ENCODE measurements at places on chromosomes 7 and 10.

DNA sequence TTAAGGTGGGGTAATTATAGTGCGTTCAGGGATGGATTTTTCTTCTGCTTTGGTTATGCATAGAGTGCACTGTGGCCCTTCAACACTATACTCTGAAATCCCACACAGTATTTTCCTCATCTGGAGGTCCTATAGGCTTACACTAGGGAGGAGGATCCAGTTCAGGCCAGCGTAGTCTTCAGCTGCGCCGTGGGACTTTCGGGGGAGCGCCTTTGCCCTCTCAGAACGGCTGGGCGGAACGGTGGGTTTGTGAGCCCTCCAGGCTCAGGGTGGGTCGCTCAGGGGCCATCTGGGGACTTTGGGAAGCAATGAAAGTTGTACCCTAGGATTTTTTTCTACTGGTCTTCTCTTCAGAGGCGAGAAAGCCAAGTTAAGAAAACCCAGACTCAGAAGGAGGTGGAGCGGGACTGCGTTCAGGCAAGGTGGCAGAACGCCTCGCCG lies 652 bp upstream of the VPS26A start:
- no peak for DNase-seq

DNA sequence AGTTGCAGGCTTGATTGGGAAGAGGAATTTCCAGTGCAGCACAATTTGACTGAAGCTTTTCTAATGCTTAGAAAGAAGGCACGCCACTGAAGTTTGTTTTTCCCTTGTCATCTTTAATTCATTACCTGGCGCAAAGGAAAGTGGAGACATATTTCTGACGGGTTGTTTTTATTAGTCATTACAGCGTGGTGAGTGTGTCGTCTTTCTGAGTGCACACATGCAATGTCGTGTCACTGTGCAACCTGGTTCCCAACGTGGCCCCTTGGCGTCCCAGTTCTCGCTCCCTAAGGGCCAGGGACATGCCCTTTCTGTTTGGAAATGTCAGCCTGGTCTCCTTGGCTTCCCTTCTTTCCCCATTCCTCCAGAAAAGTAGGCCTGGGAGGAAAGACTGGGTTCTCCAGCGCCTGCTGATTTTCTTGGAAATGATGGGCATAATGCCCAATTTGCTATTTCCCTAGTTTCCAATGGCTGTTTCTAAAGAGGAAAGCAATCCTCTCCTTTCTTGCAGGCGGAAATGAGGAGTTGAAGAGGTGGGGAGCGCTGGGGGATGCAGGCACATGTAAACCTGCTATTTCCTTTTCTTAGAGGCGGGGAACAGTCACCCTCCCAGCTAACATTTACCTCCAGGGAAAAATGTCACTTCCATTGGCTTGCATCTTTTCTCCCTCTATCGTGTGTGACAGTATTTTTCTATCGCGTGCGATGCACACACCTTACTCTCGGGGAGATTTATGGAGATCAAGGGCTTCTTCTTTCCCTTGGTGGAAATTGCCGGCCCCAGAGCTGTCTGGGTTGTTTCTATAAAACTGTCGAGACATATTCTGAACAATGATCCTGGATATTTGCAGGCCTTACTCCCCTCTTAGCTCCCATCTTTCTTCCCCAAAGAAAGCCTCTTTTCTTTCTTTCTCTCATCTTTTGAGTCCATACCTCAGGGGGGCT lies 249.8 kb downstream of the ARHGAP12 start:
- DNase-seq = no peak

- DNase-seq = no peak
Observed at GRCh38 chr7:140349144-140349771, 49.1 kb downstream of the SLC37A3 start.

- no peak for DNase-seq
Observed at GRCh38 chr7:107682886-107683285, 22.3 kb downstream of the SLC26A4 start.

DNA sequence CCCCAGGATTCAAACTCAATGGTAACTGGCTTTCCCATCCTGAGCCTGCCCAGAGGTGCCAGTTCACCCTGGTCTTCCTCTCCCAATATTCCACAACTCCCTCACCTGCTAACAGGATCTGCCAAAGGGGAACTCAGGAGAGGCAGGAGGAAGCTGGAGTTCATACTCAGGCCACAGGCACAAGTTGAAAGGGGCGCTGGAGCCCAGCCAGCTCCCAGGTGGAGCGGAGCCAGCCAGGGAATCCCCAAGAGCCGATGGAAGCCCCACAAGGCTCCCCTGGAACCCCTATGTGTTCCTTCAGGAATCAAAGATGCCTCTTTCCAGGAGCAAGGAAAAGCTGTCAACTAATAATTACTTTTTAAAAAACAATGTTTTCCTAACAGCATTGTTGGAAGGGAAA lies 63.5 kb downstream of the SH3PXD2A start:
- DNase-seq = peak; percentile 44

GRCh38 chr7:16063716-16064675 lies 357.3 kb downstream of the CRPPA start:
- DNase-seq = no peak

DNA sequence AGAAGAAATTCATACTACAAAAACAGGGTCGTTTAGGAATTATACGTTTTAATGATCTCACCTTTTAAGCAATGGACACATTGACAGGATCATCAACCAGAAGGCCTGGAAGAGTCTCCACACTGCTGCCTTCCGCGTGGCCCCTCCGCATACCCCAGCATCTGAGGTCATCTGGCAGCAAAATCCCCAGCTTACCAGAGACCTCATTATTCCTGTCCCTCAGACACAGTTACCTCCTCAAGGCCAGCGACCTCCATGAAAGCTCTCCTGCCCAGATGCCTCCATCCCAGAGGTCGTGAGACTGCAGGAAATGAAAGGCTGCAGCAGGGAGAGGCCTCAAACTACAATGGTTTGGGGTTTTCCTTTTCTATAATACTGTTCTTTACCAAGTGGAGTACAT lies 14.8 kb upstream of the GSAP start:
- DNase-seq = no peak

- no peak for DNase-seq
Observed at GRCh38 chr10:99775850-99776249, 6.6 kb upstream of the ABCC2 start.

DNA sequence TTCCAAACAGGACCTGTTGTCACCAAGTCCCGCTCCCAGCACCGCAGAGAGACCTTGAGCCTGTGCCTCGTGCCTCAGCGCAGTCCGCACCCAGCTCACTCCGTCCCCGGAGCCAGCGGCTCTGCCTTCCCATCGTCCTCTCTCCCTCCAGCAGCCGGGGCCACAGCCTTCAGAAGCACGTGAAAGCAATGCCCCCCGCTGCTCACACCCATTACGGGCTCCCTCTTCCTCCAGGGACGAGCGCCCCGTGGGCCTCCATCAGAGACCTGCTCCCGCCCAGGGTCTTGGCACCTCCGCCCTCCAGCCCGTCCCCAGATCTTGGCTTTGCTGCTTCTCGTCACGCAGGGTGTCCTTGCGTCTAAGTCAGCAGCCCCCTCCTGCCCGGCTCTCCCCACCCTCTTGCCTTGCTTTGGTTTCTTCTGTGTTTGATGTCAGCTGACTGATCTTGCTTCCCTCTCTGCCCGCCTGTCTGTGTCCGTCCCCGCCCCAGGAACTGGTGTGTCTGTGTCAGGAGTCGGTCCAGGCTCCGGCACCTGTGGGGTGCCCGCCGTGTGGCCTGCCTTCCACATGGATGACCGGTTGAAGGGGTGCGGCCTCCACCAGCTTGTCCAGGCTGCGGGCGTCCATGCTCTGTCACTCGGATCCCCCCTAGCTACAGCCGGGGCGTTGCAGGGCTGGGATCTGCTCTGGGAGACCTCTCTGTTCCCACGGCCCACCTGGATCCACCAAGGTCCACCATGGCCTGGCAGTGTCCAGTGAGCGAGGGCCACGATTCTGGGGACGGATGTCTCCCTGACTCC lies 61.9 kb downstream of the FOXL3 start:
- no peak for DNase-seq

DNA sequence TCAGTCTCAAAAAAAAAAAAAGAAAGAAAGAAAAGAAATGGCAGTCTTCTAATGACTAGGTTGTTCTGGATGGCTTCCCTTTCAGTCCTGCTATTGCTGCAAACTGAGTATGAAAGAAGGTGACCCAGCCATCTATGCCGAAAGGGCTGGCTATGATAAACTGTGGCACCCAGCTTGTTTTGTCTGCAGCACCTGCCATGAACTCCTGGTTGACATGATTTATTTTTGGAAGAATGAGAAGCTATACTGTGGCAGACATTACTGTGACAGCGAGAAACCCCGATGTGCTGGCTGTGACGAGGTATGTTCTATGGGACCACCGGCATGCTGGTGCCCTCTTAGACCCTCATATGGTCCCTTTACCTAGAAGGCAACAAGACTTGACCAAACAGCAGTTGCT lies 41.3 kb downstream of the TES start:
- no peak for DNase-seq
